ENCODE measurements at places on chromosomes 12 and 14.

DNA sequence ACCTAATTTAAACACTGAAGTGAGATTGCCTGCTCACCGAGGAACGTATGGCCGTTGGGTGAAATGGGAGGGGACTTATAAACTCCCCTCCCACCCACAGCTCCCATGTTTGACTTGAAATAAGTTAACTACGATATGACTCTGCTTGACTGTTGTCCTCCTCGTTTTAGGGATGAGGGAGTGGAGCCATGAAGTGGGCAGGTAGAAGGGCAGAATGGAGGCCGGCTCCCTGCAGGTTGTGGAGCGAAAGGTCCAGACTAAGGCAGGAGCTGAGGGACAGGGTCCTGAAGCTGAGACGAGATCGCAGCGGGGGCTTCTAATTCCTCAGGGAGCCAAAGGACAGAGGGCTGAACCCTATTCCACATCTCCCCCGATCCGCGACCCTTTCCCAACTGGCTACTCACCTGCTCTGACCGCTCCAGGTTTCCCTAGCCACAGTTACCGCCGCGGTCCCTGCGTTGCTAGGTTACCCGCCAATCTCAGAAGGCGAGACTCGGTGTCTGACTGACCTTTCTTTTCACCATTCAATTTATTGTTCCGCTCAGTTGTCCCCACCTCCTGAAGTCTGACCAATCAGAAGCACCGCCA lies 577 bp upstream of the TPCN1 start:
- no peak for DNase-seq

- no peak for DNase-seq
Measured at GRCh38 chr12:67333649-67334048, 64.5 kb downstream of the CAND1 start.

- no peak for DNase-seq
Measured at GRCh38 chr12:29650371-29650770, 133.4 kb downstream of the TMTC1 start.

GRCh38 chr12:48199774-48200221 lies 3.3 kb downstream of the OR10AD1 start:
- peak; percentile 37 for DNase-seq

DNA sequence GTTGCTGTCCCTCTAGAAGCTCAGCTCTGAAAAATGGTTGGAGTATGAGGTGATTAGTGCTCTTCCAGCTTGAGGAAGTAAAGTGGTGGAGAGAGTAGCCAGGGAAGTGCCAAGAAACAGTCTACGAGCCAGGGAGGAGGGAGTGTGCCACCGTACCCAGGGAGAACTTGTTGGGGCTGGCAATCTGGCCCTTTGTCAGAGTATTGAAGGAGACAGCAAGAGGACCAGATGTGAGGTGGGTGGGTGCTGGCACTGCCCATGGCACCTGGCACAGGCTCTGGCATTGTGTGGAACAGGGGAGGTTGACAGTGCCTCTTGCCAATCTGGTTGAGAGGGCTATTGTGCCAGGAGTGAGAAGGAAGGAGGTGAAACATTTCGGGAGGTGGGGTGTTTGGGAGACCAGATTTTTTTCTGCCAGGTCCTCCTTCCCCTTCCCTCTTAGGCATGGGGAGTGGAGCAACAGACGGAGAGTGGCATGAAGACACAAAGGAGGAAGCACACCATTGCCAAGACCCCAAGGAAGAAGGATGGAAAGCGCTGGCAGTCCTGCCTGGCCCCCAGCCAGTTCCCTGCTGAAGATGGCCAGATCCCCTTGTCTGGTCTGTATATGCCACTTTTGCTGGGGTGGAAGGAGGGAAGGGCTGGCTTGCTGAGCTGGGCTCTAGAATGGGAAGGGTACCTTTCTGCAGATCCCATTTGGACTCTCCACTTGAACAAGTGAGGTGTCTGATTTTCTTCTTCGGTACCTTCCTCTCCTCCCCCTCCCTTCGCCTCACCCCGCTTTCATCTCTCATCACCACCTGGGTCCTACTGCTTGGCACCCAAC lies 37.5 kb downstream of the ZFHX2 start:
- no peak for DNase-seq

GRCh38 chr14:26163761-26164160 lies 434.1 kb downstream of the NOVA1 start:
- peak; percentile 12 for DNase-seq

DNA sequence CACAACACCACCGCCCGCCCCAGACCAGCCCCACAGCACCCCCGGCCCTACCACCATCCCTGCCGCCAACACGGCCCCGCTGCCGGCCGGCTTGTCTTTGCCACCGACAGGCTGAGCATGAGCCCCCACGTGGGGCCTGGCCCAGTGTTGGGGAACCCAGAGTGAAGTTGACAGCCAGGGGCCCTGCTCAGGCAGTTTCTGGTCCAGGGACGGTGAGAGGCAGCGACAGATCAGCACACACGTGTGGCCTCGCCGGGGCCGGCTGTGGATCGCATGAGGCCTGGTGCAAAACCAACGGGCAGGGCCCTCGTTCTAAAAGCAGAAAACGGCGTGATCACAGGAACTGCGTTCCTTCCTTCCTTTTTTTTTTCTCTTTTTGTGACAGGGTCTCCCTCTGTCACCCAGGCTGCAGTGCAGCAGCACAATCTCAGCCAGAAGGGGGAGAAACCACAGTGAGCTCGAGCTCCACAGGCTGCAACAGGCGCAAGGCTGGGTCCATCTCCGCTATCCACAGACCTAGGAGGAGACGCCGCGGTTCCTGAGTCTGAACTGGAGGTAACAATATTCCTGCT lies 50.5 kb upstream of the FBRSL1 start:
- no peak for DNase-seq

- DNase-seq = no peak
Measured at GRCh38 chr12:1501695-1502378, 92.5 kb downstream of the FBXL14 start.

DNA sequence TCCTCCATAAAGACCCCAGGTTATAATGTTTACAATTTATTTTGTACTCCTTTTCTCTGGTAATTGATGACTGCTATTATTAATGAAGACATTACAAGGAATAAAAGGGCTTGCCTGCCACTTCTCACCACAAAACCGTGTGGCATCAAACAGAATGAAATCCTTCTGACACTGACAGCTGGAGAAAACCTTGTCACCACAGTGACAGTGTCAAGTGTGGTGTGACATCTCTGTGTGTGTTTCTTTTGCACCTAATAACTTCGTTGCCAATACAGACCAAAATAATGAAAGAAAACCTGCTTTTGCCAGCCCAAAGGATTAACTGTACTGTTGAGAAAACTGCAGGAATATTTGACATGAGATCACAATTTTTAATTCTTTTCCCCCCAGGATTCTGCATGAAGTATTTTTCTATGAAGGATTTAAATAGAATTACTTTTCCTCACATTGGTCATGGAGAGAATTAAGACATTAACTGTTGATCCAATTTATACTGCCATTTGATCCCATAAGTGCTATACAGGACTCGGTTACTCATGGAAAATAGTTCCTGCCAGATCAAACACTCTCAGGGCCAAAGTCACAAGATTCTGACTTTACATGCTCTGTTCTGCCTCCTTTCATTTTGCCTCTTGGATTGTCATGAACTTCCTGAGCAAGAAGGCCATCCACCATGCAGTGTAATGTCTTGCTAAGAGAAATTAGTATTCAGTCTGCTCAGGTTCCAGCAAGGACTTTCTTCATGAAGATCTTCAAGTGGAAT lies 60.4 kb upstream of the IFNG-AS1 start:
- DNase-seq = no peak

DNA sequence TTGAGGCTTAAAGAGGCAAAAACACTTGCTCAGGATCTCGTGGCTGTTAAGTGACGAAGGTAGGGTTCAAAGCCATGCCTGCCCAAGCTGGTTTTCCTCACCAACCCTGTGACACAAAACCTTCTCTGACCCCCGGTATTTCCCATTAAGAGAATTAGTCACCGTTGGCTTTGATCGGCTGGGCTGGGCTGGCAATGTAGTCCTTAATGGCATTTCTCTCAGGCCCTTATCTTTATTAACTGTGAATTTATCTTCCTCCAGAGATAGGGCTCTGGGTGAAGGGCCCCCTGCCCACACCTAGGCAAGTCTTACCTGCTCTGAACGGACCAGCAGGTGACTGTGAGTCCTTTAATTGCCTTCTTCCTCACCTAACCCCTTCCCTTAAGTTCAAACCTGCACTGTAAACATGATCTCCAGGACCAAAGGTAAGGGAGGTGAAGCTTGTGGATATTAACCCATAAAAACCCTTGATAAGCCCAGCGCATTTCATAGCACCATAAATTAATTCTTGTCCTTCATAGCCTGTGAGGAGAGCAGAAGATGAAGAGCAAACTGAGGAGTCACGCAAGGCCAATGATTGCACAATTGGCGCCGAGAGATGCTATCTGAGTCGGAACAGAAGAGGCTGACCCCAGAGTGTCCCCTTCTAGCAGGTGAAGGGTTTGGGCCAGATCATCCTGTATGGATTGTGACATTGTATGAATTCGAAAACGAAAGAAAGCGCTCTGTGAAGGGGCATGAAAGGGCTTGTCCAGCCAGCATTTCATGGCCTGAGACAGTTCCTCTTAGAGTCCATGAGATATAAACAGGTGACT lies 790.8 kb upstream of the TBX3 start:
- DNase-seq = no peak

GRCh38 chr12:78721906-78722305 lies 142.7 kb upstream of the SYT1 start:
- no peak for DNase-seq

GRCh38 chr12:130846369-130846768 lies 7.3 kb upstream of the STX2 start:
- peak; percentile 96 for DNase-seq

- DNase-seq = no peak
Measured at GRCh38 chr14:55605793-55606192, 25.8 kb downstream of the KTN1 start.

DNA sequence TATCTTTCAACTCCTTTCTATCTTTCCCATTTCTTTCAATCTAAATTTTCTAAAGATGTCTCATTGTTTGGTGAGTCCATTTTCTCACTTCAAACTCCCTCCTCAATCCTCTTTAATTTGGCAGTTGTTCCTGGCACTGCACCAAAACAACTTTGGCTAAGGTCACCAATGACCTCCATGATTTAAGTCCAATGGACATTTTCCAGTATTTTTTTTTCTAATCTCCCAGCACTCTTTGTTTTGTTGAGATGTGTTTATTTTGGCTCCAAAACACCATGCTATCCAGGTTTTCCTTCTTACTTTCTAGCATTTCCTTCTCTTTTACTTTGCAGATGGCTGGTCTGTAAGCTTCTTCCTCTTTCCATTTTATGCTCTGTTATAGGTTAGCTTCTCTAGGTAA lies 42.5 kb upstream of the OTOGL start:
- no peak for DNase-seq

DNA sequence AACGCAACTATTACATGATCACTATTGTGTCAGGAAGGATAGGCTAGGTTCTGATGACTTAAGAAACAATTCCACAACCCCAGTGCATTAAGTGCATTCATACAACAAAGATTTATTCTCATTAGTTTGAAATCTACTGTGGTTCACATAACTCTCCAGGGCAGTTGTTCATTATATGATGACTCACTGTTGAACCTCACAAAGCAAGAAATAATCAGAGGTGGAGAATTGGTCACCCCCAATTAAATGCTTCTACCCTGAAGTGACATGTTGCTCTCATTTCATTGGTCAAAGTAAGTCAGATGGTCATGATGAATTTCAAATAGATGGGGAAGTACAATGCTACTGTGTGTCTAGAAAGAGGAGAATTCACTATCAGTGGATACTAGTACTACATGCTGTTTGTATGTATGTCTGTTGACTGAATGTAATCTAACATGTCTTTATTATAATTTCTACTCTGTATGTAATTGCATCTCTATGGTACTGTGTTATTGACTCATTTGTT lies 6.1 kb upstream of the HELB start:
- no peak for DNase-seq

DNA sequence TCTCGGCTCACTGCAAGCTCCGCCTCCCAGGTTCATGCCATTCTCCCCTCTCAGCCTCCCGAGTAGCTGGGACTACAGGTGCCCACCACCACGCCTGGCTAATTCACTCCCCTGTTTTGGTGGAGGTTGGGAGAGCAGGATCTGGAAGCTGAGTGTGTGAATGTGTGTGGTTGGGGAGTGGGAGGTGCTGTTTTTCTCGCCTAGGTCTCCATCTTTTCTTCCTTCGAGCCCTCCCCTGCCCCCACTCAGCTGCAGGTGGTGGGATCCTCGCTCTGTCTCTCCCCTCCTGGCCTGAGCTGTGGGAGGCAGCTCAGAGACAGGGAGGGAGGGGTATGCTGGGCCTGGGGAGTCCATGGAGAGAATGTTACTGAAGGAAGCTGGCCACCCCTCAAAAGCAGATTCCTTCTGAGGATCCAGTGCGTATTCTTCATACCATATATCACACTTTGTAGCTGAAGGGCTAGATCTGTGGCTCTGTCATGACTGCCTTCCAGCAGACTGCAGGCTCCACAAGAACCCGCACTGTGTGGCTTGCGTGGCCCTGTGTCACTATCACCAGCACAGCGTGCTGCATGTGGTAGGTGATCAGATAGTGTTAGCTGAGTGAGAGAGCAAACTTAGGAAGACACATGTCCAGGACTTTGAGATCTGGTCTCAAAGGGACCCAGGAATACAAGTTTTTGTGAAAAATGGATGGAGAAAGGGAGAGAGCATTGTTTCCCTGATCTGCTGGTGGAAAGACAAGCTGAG lies 2.8 kb downstream of the KRT83 start:
- DNase-seq = no peak

DNA sequence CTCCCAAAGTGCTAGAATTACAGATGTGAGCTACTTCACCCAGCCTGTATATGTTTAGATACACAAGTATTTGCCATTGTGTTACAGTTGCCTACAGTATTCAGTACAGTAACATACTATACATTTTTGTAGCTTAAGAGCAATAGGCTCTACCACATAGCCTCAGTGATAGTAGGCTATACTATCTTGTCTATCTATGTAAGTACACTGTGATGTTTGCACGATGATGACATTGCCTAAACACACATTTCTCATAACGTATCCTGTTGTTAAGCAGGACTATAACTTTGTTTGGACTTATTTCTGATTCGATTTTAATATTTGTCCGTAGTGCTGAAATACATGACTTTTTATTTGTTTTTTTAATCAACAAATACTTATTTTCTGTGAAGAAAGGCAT lies 129.2 kb downstream of the PCNX1 start:
- no peak for DNase-seq

DNA sequence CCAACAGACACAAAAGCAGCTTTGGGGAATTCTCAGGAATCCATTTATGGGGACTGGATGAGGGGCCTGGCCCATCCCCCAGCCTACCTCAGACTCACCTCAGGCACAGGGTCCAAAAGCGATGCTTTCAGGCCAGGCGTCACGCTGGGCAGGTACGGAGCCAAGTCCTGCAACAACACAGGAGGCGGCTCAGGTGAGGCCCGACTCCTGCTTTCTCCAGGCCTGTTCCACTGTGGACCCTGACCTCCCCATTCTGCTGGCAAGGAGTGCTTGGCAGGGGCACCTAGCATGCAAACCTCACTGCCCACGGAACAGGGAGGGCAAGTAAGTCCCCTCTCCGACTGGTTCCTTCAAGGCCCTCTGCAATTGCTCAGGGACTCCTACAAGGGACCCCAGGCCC lies 28.6 kb upstream of the RAB35 start:
- DNase-seq = no peak
